Activated CD4-positive, alpha-beta T cell treated with anti-CD3 and anti-CD28 coated beads for 36 hours (primary cell): ENCODE measurements at places on chromosomes 3 and 15.

GRCh38 chr3:40645883-40646282 lies 121.1 kb downstream of the ZNF621 start:
- peaks cover 1% of the 10 kb centered on the region for H3K27me3 ChIP-seq
- no peaks in the 10 kb centered on the region for H3K36me3 ChIP-seq
- no peak overlapping the region for H3K4me3 ChIP-seq
- no peak for DNase-seq
- H3K27ac ChIP-seq, result no peak overlapping the region

DNA sequence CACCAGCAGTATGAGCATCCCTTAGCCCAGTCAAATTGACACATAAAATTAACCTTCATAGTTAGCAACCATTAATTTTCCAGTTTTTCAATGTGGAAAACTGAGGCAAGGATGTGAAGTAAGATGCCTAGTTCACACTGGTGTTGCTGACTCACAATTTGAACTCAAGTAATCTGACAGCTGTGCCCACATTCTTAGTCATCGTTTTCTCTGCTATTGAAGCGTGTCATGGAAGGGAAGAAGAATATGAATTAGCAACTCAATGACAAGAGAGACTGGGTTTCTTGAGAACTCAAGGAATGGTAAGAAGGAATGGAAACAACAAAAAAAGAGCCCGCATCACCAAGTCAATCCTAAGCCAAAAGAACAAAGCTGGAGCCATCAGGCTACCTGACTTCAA lies 261.4 kb downstream of the EPHA3 start:
- H3K4me3 ChIP-seq, result no peak overlapping the region
- no peak for DNase-seq
- no peaks in the 10 kb centered on the region for H3K27me3 ChIP-seq

- no peak overlapping the region for H3K27ac ChIP-seq
- H3K27me3 ChIP-seq, result no peaks in the 10 kb centered on the region
- H3K36me3 ChIP-seq, result peaks cover 36% of the 10 kb centered on the region
- no peak for DNase-seq
- peaks cover 16% of the 10 kb centered on the region for H3K4me1 ChIP-seq
- H3K4me3 ChIP-seq, result no peak overlapping the region
Measured at GRCh38 chr3:71689291-71689690, 35.9 kb downstream of the EIF4E3 start.

DNA sequence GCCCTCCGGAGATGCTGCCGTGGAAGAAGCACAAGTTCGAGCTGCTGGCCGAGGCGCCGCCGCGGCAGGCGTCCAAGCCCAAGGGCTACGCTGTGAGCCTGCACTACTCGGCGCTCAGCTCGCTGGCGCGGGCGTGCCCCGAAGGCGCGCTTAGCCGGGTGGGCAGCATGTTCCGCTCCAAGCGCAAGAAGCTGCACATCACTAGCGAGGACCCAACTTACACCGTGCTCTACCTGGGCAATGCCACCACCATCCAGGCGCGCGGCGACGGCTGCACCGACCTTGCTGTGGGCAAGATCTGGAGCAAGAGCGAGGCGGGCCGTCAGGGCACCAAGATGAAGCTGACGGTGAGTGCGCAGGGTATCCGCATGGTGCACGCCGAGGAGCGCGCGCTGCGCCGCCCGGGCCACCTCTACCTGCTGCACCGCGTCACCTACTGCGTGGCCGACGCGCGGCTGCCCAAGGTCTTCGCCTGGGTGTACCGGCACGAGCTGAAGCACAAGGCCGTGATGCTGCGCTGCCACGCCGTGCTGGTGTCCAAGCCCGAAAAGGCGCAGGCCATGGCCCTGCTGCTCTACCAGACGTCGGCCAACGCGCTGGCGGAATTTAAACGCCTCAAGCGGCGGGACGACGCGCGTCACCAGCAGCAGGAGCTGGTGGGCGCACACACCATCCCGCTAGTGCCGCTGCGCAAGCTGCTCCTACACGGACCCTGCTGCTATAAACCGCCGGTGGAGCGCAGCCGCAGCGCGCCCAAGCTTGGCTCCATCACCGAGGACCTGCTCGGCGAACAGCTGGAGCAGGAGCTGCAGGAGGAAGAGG lies 1.3 kb downstream of the FAM43A start:
- peak overlapping the region; percentile 78 for H3K4me3 ChIP-seq
- peak; percentile 53 for DNase-seq
- H3K36me3 ChIP-seq, result peaks cover 2% of the 10 kb centered on the region
- peaks cover 65% of the 10 kb centered on the region for H3K4me1 ChIP-seq
- H3K27me3 ChIP-seq, result peaks cover 38% of the 10 kb centered on the region

GRCh38 chr3:195907684-195907933 lies 742 bp downstream of the TNK2 start:
- H3K4me3 ChIP-seq, result peak overlapping the region; percentile 78
- no peaks in the 10 kb centered on the region for H3K27me3 ChIP-seq

GRCh38 chr3:141405025-141405424 lies 36.7 kb downstream of the ZBTB38 start:
- peaks cover 69% of the 10 kb centered on the region for H3K4me1 ChIP-seq
- H3K27ac ChIP-seq, result no peak overlapping the region
- H3K4me3 ChIP-seq, result no peak overlapping the region
- no peak for DNase-seq

- DNase-seq, result no peak
- H3K36me3 ChIP-seq, result peaks cover 20% of the 10 kb centered on the region
- no peak overlapping the region for H3K27ac ChIP-seq
- no peaks in the 10 kb centered on the region for H3K27me3 ChIP-seq
- H3K4me3 ChIP-seq, result no peak overlapping the region
Measured at GRCh38 chr15:99895956-99896311, 162.7 kb upstream of the LYSMD4 start.

- no peaks in the 10 kb centered on the region for H3K27me3 ChIP-seq
- H3K36me3 ChIP-seq, result peaks cover 19% of the 10 kb centered on the region
- DNase-seq, result peak; percentile 75
- H3K27ac ChIP-seq, result no peak overlapping the region
- peaks cover 28% of the 10 kb centered on the region for H3K4me1 ChIP-seq
- H3K4me3 ChIP-seq, result no peak overlapping the region
Measured at GRCh38 chr15:89129123-89129815, 41.0 kb downstream of the ABHD2 start.

- H3K4me1 ChIP-seq, result peaks cover 36% of the 10 kb centered on the region
- H3K36me3 ChIP-seq, result no peaks in the 10 kb centered on the region
- H3K4me3 ChIP-seq, result no peak overlapping the region
- no peak overlapping the region for H3K27ac ChIP-seq
- H3K27me3 ChIP-seq, result no peaks in the 10 kb centered on the region
Measured at GRCh38 chr3:183381179-183381578, 47.2 kb downstream of the MCF2L2 start.

DNA sequence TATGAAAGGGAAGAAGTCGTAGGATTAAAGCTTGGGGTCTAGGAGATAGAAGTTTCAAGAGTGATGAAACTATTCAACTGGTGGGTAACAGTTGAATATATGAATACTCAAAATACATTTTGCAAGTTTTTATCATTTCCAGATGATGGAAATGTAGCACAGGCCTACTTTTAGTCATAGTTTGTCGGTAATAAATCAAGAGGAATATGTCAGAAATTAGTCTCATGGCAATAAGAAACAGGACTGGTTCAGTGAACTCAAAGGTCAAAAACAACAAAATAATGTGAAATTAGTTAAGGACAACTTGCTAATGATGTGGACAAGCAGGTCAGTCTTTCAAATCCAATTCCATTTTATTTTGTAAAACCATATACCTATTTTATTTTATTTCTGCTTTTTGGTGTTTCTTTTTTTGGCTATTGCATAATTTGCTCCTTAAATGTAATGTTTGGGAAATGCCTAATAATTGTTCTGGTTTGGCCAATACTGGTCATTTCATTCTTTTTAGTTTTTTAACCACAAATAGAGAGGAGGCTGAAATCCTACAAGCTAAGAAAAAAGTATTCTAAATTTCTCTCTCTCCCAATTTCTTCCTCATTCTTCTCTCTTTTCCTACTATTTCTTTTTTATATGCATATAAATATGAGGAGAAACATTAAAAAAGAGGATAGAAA lies 195.2 kb upstream of the ARHGEF26 start:
- H3K27me3 ChIP-seq, result peaks cover 10% of the 10 kb centered on the region
- H3K27ac ChIP-seq, result no peak overlapping the region
- no peaks in the 10 kb centered on the region for H3K4me1 ChIP-seq
- no peaks in the 10 kb centered on the region for H3K36me3 ChIP-seq
- no peak overlapping the region for H3K4me3 ChIP-seq

DNA sequence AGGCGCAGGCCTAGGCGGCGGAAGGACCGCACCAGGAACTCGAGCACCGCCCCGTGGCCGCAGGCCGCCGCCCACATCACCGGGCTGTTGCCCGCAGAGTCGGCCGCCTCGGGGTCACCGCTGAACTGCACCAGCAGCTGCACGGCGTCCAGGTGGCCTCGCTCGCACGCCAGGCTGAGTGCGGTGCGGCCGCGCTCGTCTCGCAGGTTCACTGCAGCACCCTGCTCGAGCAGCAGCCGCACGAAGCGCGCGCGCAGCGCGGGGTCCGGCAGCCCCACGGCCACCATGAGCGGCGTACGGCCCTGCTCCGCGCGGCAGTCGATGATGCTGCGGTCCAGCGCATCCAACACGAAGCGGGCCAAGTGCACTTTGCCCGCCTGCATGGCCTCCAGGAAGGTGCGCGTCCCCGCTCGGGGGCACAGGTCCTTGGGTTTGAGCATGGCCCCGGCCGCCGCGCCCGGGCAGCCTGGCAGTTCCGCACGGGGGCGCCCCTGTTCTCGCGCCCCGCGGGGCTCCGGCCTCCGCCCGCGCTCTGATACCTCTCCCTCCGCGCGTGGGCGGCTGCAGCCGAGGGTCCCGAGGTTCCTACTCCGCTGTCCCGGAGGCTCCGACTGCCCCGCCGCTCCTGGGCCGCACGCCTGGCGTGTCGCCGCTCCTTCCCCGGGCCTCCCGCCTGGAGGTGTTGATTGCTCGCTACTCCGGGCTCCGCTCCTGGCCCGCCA lies 556 bp downstream of the ANKRD63 start:
- peak; percentile 69 for DNase-seq
- peak overlapping the region; percentile 53 for H3K4me3 ChIP-seq
- no peaks in the 10 kb centered on the region for H3K36me3 ChIP-seq
- H3K27ac ChIP-seq, result no peak overlapping the region
- peaks cover 4% of the 10 kb centered on the region for H3K4me1 ChIP-seq

GRCh38 chr3:135172191-135172869 lies 377.3 kb downstream of the EPHB1 start:
- H3K4me3 ChIP-seq, result no peak overlapping the region
- peaks cover 4% of the 10 kb centered on the region for H3K27me3 ChIP-seq
- no peaks in the 10 kb centered on the region for H3K4me1 ChIP-seq

- peak; percentile 14 for DNase-seq
- H3K4me1 ChIP-seq, result peaks cover 10% of the 10 kb centered on the region
- no peaks in the 10 kb centered on the region for H3K27me3 ChIP-seq
- H3K36me3 ChIP-seq, result no peaks in the 10 kb centered on the region
- H3K4me3 ChIP-seq, result no peak overlapping the region
- peak overlapping the region; percentile 29 for H3K27ac ChIP-seq
Measured at GRCh38 chr3:127800508-127800907, 21.8 kb downstream of the MGLL start.

DNA sequence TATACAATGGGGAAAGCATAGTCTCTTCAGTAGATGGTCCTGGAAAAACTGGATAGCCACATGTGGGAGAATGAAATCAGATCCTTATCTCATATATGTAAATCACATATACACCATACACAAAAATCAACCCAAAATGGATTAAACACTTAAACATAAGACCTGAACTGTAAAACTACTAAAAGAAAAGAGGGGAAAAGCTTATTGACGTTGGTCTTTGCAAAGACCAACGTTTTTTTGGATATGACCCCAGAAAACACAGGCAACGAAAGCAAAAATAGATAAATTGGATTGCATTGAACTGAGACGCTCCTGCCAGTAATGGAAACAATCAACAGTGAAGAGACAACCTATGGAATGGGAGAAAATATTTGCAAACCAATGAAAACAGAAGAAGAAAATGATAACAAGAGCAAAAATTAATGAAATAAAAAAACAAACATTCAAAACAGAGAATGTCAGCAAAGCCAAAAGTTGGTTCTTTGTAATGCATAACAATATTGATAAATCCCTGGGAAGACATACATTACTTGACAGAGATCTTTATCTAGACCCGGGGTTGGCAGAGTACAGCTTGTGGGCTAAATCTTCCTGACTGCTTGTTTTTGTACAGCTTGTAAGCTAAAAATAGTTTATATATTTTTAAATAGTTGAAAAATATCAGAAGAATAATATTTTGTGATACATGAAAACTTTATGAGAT lies 86.9 kb downstream of the NEO1 start:
- DNase-seq, result no peak
- H3K36me3 ChIP-seq, result peaks cover 2% of the 10 kb centered on the region
- no peak overlapping the region for H3K4me3 ChIP-seq
- peaks cover 37% of the 10 kb centered on the region for H3K4me1 ChIP-seq

GRCh38 chr3:88025001-88025552 lies 33.7 kb downstream of the CGGBP1 start:
- H3K36me3 ChIP-seq, result no peaks in the 10 kb centered on the region
- H3K4me1 ChIP-seq, result peaks cover 6% of the 10 kb centered on the region
- no peaks in the 10 kb centered on the region for H3K27me3 ChIP-seq
- H3K27ac ChIP-seq, result no peak overlapping the region

- no peak overlapping the region for H3K27ac ChIP-seq
- H3K36me3 ChIP-seq, result no peaks in the 10 kb centered on the region
- peaks cover 6% of the 10 kb centered on the region for H3K27me3 ChIP-seq
- no peak for DNase-seq
- H3K4me3 ChIP-seq, result no peak overlapping the region
- H3K4me1 ChIP-seq, result no peaks in the 10 kb centered on the region
Measured at GRCh38 chr15:45799508-45799907, 164.7 kb downstream of the SQOR start.

DNA sequence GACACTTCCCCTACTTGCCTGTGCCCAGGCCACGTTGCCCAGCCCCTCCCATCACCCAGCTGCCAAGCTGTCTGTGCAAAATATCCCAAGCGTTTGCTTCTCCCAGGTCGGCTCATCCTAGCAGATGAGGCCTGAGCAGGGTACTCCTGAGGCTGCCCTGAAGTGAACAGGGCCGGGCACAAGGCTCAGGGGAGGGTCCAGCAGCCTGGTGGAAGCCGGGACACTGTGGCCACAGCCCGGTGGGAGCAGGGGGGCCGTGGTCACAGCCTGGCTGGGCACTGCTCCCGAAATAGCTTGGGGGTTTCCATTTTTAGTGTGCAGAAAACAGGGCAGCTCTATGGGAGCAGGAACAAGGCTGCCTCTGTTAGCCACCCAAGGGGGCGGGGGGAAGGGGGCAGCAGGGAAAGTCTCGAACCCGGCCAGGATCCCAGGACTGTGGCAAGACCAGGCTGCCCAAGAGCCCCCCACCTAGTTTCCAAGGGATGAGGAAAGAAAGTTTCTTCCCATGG lies 3.4 kb downstream of the PLXNB1 start:
- peaks cover 5% of the 10 kb centered on the region for H3K27me3 ChIP-seq
- no peak overlapping the region for H3K27ac ChIP-seq
- peaks cover 4% of the 10 kb centered on the region for H3K4me1 ChIP-seq
- no peak overlapping the region for H3K4me3 ChIP-seq

GRCh38 chr3:27072810-27073651 lies 296.2 kb downstream of the NEK10 start:
- DNase-seq, result no peak
- no peak overlapping the region for H3K4me3 ChIP-seq
- H3K27me3 ChIP-seq, result peaks cover 10% of the 10 kb centered on the region

GRCh38 chr3:82293867-82294266 lies 532.4 kb upstream of the GBE1 start:
- H3K4me3 ChIP-seq, result no peak overlapping the region
- no peak for DNase-seq
- H3K27me3 ChIP-seq, result no peaks in the 10 kb centered on the region
- no peaks in the 10 kb centered on the region for H3K4me1 ChIP-seq
- H3K36me3 ChIP-seq, result no peaks in the 10 kb centered on the region
- no peak overlapping the region for H3K27ac ChIP-seq

GRCh38 chr15:76345583-76345879 lies 9.0 kb downstream of the ISL2 start:
- no peak overlapping the region for H3K4me3 ChIP-seq
- no peak overlapping the region for H3K27ac ChIP-seq
- H3K27me3 ChIP-seq, result peaks cover 53% of the 10 kb centered on the region
- H3K36me3 ChIP-seq, result peaks cover 14% of the 10 kb centered on the region
- no peak for DNase-seq
